ENCODE measurements at places on chromosomes 5 and 9.
A peak's percentile ranks its signal among the peaks of the same experiment; 100 is the strongest.

- DNase-seq: peak; percentile 76
These were observed 1.4 kb upstream of the ADAMTSL2 start for GRCh38 chr9:133532937-133533668.

- DNase-seq: peak; percentile 83
These were observed 2.5 kb upstream of the SEC16A start for GRCh38 chr9:136485049-136486045.

DNA sequence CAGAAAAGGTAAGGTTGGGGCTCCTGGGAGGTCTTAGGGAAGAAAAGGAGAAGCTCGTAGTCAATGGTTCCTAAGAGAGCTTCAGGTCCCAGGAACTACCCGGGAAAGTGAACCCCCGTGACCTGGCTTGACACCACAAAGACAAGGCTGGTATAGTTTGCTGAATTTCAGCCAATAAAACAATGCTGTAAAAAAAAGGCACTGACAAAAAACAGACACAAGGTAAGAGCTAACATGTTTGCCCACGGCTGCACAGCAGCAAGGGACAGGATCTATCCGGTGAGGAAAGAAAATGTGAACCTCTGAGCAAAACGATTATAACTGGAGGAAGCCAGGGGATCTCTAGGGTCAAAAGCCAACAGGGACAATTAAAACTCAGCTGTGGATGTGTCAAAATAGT, 17.1 kb downstream of the SLIT3 start:
- DNase-seq: no peak

GRCh38 chr5:176731506-176732160, 78.7 kb upstream of the UNC5A start:
- no peak for DNase-seq

- no peak for DNase-seq
These were observed 321.9 kb downstream of the EBF1 start for GRCh38 chr5:158777647-158778350.

DNA sequence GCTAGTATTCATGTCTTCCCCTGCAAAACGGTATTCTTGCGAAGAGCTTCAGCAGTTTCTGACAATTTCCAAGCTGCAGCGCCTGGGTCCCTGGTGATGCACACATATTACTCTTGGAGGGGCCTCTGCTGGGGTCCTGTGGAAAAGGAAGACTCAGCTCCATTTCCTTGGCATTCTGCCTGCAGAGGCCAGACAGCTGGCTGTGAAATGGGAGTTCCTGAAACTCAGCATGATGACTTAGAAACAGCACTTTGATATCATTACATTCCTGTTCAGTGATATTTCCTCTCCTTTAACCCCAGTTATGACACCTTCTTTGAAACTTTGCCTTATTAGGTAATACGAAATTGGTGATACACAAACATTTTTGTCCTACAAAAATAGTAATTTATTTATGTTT, 98.5 kb downstream of the APBA1 start:
- no peak for DNase-seq

DNA sequence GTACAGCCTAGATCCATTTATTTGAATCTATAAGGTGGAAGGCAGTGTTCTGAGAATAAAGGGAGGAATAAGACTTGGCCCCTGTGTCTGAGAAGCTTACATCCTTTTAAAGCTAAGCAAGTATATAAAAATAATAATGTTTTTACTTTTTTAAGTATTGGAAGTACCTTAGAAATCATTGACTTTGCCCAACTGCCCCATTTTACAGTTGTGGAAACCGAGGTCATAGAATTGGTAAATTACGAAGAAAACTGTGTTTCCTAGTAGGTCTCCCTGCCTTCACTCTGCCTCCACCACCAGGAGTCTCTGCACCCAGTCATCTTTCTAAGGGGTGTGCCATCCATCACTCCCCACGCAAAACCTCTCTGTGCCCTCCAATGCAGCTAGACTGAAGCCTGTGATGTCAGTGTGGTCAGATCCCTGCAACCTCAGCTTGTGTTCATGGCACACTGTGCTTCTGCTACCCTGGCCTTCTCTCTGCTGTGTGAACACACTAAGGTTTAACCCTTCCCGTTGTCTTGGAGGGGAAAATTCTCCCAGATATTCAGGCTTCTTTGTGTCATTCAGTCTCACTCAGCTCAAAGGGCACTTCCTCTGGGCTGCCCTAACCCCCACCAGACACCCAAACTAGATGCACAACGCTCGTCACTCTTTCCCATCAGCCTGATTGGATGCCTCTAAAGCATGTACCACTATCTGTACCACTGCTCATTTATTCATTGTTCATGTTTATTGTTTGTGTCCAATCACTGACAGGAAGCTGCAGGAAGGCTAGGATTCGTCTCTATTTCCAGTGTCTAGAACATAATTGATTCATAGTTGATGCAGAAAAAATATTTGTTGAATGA, 18.2 kb downstream of the ADRB2 start:
- DNase-seq: no peak

- DNase-seq: no peak
These were observed 135.8 kb upstream of the TMEM161B start for GRCh38 chr5:88404405-88404804.

DNA sequence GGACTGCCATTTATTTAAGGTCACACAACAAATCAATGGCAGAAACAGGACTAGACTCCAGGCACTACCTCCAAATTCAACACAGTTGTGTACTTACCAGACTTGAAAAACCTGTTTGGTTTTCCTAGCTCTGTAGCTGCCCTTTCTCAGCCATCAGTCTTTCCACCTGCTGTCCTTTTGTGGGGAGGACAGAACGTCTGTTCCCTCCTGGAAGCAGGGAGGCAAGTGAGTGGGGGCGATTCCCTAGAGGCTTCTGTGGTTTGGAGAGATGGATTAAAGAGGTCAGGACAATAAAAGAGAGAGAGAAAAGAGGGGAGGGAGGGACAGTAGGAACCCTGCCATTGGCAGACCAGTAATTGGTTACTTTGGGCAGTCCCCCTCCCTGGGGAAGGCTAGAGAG, 14.7 kb downstream of the ASTN2 start:
- no peak for DNase-seq

DNA sequence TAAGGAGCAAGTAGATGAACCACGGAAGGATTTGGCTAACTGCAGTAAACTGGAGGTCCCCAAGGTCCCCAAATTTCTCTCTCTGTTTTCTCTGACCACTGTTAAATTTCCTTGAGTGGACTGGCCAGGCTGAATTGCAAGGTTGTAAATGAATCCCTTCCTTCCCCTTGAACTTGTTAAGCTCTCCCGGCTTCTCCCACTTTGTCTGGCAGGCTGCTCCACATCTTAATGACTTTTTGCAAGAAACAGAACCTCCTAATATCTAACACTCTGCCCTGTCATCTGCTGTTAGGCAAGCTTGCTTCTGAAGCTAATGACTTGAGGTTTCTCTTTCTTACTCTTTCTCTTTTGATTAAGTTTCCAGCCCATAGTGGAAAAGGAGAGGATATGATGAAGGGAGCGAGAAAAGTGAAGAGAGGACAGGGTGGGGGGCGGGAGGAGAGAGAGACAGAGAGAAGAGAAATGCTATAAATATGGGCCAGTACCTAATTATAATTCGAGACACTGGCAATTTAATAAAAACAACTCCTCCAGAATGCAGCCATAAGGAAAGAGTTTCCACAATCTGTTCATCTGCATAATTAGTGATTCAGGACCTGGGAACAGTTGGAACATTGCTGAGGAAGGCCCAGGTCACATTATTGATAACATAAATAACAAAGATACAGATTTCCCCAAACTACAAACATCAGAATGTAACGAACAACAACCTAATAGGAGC, 437.3 kb upstream of the MPDZ start:
- no peak for DNase-seq

GRCh38 chr5:17860660-17861315, 226.5 kb downstream of the TAF11L14 start:
- DNase-seq: no peak

GRCh38 chr5:76535577-76535976, 87.6 kb downstream of the F2RL2 start:
- no peak for DNase-seq

GRCh38 chr9:93898502-93899426, 56.4 kb downstream of the BARX1 start:
- DNase-seq: no peak

GRCh38 chr9:135705376-135705775, 3.4 kb downstream of the KCNT1 start:
- no peak for DNase-seq

DNA sequence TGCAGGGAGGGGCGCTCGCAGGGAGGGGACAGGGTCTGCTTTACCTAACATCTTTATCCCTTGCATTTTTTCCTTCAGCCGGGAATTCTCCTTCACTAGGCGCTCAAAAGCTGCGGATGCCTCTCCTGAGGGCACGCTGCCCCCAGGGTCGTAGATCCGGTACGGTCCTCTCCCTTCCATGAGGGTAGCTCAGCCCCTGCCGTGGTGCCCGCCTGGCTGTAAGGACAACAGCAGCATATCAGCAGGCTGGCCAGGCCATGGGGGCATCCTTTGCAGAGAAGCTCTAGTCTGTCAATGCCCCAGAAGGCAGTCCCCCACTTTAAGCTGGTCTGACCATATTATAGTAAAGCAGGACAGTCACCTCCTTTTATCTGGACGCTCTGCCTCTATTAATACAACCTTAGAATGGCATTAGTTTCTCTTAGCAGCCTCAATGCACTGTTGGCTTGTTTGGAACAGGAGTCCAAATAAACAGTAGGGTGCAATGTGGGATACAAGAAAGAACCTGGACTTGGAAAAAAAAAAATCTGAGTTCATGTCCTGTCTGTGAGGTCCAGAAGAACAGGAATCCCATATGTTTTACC, 15.8 kb downstream of the TNIP1 start:
- no peak for DNase-seq

GRCh38 chr9:134848504-134848903, 32.1 kb upstream of the FCN2 start:
- no peak for DNase-seq

Data from activated naive CD4-positive, alpha-beta T cell treated with anti-CD3 and anti-CD28 coated beads, Interleukin-2, amount 50 U/mL, for 16 hours (primary cell).